ENCODE measurements at places on chromosomes 2 and 18. TPM values are rescaled to one million over a fixed set of nuclear protein-coding genes. Genes with fewer than 3 reads are reported as not detected.
A peak's percentile ranks its signal among the peaks of the same experiment; 100 is the strongest.

The SCN7A gene
- not detected for total RNA-seq

The ITGA4 gene
- 61.7 TPM for total RNA-seq

The ANTXR1 gene
- total RNA-seq = not detected

The SLC19A3 gene
- not detected for total RNA-seq

The GKN1 gene
- total RNA-seq = not detected

The TGFA gene
- not detected for total RNA-seq

The SCN2A gene
- not detected for total RNA-seq

The CNGA3 gene
- total RNA-seq = not detected

The ACTG2 gene
- total RNA-seq = not detected

The TMEM247 gene
- total RNA-seq = not detected

The SNORC gene
- 1.4 TPM for total RNA-seq

The OR6B2 gene
- not detected for total RNA-seq

GRCh38 chr2:10993001-10993481 is 81.3 kb downstream of the KCNF1 start:
- DNase-seq = no peak

DNA sequence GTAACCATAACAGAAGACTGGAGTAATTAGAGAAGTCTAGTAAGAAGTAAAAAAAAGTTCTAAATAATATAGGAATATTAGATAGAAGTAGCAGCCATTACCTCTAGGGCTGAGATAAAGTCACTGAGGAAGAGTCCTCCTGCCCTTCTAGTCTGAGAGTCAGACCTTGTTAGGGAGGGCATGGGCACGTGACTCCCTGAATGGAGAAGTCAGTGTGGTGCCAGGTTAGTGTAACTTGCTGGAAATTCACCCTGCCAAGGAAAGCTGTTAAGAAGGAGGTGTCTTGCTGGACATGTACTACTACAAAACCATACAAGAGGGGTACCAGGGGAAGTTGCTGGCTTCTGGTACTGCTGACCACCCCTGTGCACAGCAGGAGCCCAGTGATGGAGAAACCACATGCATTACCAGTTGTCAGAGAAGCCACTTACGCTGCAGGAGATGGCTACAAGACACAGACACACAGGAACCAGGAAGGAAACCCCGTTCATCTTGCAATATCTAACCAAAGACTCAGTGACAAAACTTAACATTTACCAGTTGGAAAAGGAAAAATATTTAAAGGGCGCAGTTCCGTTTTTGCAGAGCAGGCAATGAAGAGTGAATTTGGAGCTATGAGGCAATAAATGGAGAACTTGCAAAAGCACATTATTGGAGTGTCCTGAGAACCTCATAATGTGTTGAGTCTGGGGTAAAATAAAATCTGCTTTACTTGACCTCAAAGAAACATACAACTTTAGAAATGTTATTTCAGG is 77.2 kb upstream of the TLK1 start:
- no peak for DNase-seq

DNA sequence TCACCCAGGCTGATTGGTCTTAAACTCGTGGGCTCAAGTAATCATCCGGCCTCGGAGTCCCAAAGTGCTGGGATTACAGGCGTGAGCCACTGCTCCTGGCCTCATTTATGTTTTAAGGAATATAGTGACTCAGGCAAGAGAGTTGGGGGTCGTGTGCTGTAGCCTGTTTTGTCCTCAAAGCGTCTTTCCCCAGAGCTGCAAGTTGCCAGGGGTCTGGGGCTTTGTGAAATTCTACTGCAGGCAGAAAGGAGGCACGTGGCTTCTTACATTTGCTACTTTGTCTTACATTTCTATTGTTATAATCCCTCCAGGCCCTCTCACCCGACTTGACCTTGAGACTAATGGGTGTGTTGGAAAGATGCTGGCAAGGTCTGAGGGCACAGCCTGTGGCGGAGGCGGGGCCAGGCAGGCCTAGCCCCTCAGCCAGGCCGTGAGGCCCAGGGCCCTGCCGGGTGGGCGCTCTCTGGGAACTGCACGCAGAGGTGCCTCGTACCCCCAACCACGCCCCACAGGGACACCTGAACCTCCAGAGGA is 85.8 kb upstream of the NDUFV2 start:
- DNase-seq = no peak

- DNase-seq = no peak
Measured at GRCh38 chr2:23554054-23554697, 169.2 kb downstream of the KLHL29 start.

DNA sequence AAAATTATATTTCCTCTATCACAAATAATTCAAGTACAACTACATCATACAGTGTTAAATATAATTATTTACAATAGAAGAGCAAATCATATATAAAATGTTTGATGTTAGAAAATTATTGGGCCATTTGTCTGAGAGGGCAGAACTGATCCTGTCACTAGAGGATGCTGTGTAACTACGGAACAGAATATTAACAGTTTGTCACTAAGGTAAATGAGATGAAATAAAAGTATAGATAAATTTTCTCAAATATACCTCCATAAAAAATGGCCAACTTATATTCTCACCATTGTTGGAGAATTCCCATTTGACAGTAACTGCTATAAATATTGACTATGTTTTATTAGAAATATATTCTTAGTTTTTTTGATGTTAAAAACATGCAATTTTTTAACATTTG is 1067.4 kb upstream of the DDX18 start:
- DNase-seq = no peak

DNA sequence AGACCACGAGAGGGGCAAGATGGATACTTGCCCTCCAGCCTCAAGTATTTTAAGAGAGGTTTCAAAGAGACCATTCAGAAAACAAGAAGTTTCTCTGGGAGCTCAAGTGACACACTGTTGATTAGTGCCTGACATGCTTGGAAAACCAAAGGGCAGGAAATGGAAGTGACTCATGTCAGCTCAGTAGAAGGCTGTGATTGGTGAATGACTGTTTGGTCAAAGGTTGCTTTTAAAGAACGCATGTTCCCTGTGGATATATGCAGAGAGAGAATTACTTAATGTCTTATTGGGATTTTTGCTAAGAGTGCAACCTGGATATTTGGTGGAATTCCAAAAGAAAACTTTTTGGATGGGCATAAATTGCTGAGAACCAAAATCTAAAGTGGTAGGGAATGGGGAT is 549.9 kb downstream of the XIRP2 start:
- DNase-seq = no peak

DNA sequence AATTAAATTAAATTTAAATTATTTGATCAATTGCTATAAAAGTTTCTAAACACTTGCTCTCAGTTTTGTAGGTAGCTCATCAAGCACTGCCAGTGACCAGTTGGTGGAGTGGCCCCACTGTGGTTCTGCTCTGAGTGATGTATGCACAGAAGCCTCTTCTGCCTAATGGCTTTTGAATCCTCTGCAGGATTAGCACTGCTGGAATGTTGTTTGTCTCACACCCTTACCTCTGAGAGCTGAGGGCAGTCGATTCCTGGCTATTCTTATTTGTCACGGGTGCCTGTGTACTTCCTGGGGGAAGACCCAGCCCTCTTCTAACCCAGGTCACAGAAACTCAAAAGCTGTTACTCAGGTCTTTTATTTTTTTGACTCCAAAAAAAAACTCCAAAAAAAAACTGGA is 9.5 kb downstream of the CAPN14 start:
- DNase-seq = no peak

DNA sequence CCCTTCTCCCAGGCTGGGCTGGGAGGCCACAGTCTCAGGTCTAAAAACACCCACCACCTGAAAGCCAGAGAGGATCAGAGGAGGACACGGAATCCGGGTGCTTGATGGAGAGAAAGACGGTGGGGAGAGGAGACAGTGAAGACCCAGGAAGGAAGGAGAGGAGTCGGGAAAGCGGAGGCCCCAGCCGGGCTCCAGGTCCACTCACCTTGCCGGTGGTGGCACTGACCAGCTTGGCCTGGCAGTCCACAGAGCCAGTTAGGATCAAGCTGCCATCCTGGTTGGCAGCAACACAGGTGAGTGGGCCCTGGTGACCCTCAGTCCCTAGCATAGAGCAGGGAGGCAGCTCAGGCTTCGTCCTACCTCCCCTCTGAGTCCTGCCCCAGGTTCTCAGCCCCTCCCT is 4.3 kb downstream of the AAMP start:
- DNase-seq = no peak

GRCh38 chr18:39752351-39752750 is 2186.8 kb upstream of the CELF4 start:
- no peak for DNase-seq

DNA sequence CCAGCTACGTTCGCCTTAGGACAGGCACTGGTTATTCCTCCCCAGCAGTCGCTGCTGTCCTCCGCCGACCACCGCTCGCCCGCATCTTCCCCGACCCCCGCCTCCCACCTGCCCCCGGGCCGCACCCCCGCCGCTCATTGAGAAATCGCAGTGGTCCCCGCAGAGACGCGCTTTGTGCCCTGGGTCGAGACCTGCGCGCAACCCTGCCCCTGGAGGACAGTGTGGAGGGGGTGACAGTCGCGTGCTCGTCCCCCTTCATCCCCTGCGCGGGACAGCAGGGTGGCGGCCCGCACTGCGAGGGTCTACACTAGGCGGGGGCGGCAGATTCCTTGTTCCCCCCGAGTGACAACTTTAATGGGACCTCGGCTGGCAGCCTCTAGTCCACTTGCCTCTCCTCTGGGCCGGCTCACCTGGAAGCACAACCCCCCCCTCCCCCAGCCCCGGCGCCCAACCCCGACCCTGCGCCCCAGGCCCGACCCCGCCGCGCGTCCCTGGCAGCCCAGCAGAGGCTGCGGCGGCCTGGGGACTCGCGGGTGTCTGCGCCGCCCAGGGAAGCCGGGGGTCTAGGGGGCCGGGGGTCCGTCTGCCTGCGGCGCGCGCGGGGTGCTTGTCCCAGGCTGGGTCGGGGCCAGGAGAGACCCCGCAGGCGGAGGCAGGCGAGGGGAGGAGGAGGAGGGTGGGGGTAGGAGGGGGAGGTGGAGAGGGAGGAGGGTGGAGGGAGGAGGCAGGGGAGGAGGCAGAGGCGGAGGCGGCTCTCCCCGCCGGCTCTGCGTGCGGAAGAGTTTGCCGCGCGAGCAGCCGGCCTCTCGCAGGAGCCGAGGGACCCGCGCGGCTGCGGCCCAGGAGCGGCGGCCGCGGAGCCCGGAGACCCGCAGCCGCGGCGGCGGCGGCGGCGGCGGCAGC is at the start of gene NPAS2:
NPAS2 (plus strand) TSS at position 770 of the 903 bp plus-strand sequence. CDS start 84,616 bp downstream, outside the sequence.
- no peak for DNase-seq

- no peak for DNase-seq
Measured at GRCh38 chr2:217976301-217976700, 26.5 kb downstream of the TNS1 start.

- DNase-seq = no peak
Measured at GRCh38 chr2:115163572-115163971, 721.1 kb downstream of the DPP10 start.

GRCh38 chr2:170819680-170820664 is 3.3 kb downstream of the GAD1 start:
- no peak for DNase-seq

DNA sequence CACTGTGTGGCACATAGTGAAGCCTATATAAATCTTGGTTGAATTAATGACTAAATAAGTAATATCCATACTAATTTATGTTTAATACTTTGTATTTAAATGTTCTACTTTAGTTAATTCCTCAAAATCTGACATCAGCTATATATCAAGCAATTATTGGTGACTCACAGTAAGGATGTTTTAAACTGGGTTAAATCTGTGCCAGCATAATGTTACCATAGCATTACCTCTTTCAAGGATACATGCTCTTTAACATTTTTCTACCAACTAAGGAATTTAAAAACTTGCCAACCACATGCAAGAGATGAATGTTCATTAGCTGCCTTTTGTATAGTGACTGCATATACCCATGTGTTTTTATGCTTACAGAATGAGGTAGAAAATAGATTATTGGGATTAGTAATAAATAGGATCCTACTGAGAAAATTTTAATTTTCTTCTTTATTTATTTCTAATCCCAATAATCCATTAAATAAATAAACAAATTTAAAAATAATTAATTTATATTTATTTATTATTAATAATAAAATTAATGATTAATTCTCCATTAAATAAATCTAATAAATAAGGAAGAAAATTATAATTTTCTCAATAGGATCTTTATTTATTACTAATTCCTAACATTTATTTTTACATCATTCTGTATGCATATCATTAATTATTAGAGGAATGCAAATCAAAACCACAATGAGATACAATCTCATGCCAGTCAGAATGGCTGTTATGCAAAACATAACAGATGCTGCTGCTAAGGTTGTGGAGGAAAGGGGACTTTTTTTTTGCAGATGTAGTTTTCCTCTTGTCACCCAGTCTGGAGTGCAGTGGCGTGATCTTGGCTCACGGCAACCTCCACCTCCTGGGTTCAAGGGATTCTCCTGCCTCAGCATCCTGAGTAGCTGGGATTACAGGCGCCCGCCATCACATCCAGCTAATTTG is 410.7 kb upstream of the DSEL start:
- DNase-seq = no peak

DNA sequence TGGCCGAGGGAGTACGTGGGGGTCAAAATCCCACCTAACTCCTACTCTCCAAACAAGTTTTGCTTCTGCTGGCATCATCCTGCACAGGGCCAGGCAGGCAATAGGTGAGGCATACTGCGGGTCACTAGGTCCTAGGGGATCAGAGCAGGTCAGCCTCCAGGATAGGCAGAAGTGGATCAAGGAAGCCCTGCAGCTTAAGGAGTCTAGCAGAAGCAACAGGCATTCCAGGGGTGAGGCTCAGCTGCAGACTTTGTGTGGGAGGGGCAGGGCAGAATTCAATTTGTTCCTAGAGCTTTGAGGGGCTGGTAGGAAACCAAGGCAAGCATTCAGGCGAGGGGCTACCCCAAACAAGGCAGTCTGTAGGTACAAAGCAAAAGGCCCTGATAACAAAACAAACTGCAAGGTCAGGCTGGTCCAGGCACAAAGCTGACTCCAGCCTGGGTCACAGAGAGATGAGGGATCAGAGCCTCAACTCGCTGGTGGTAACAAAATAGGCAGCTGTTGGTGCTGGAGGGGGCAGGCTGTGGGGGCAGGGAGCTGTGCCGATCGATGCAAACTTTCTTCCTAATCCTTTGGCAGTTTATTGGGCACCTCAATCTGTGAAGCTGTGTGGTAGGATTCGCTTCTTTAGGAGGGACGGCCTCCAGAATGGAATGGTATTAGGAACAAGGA is 101.4 kb upstream of the STPG4 start:
- DNase-seq = no peak

DNA sequence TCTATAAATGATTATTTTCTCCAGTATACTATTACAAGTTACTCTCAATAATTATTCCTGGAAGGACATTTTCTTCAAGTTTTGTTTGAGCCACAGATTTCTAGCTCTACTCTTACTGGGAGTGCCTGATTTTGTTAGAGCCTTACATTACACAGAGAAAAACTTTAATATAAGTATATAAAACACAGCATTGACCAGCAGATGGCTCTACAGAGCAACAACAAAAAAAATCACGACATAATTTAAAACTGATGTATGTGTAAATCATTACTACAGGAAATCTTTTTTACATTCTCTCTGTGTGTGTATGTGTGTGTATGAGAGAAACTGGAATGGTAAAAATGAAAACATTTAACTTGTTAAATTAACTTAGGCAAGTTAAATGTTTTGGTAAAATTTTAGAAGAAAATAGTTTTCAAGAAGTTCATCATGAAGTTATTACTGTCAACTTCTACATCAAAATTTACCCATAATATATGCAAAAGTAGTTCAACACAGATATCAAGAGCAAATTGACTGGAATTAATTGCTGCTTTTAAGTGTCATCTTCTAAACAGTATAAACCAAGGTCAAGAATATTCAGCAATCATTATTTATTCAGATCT is 103.3 kb downstream of the MDH1 start:
- DNase-seq = peak; percentile 58

All from OCI-LY7 (cell line).